ENCODE measurements at places on chromosomes 12 and 14.

GRCh38 chr12:18145924-18146323 lies 55.9 kb upstream of the RERGL start:
- DNase-seq = no peak

DNA sequence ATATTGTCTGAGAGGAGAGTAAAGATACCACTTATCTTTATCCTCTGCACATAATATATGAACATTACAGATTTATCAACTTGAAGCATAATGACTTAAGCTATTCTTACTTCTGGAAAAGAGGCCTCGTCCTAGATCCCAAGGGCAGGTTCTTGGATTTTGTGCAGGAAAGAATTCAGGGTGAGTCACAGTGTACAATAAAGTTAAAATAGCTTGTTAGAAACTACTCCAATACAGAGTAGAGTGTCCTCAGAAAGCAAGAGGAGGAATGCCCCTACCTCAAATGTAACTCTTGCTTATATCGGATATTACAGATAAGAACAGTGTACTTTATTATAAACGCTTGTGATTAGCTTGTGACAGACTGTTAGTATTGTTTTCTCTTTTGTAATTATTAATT lies 41.9 kb upstream of the ABCC9 start:
- no peak for DNase-seq

DNA sequence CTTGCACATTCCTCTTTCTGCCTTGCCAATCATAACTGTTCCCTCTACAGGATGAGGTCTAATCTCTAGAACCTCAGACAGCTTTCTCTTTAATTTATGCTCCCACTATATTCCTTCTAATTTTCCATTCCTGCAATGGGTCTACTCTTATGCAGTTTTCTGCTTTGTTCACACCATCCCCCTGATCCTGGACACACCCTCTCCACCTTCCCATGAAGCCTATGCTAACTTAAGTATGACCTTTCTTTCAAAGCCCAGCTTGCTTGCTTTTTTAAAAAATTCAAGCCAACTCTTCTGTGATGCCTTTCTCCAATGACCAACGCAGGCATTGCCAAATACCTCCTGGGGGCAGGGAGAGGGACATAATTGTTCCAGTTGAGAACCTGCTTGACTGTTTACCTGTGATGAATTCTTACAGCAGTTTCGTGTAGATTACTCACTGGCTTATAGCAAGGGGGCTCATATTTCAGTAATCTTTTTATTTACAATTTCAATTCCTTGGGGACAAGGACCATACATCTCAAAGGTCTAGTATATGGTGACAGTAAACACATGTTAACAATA lies 7.8 kb downstream of the SLC38A1 start:
- no peak for DNase-seq

DNA sequence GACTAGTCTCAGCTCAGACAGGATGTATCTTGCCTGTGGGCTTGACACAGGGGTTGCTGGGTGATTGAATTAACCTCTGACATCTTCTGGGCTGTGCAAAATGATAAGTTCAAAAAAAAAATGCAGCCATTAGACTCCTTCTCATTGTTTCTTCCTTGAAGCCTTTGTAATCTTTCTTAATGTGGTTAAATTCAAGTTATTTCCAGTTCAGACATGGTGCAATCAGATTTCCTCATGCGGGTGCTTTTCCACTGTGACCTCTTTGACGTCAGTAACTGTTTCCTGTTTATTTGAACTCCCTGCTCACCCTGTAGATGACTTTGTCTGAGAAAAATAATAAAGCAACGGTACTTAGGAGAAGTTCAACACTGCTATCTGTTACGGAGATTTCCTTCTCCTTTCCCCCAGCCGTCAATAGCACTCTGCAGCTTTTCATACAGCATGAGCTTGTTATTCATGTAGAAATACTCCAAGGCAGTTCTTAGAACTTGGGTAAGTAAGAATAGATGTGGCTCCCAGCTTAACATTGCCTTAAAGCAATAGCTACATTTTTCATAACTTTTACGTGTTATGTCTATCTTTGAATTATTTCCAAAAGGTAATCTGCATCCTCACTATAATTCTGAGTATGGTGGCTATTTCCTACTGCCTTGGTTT lies 155.5 kb downstream of the PRKCH start:
- peak; percentile 47 for DNase-seq

- no peak for DNase-seq
Measured at GRCh38 chr12:99387661-99388060, 259.9 kb upstream of the GARIN6 start.

DNA sequence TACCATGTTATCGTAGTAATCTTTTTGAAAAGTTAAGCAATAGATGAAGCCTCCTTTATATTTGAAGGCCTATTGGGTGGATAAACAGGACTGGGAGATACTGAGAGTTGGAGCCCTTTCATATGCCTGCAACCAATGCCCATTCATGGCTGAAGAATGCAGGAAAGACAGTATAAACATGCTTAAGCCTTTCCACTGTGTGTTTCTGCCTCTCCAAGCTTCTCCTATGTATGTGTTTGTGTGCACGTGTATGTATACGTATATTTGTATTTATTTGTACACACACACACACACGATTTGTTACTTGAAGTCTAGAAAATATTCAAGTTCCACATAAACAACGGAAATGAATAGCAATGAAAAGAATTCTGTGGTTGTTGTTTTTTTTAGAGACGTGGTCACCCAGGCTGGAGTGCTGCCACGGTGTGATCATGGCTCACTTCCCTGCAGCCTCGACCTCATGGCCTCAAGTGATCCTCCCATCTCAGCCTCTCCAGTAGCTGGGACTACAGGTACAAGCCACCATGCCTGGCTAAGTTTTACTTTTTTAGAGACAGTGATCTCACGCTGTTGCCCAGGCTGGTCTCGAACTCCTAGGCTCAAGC lies 1453.5 kb downstream of the AACS start:
- no peak for DNase-seq

GRCh38 chr14:36857136-36857535 lies 195.5 kb downstream of the PAX9 start:
- DNase-seq = no peak

DNA sequence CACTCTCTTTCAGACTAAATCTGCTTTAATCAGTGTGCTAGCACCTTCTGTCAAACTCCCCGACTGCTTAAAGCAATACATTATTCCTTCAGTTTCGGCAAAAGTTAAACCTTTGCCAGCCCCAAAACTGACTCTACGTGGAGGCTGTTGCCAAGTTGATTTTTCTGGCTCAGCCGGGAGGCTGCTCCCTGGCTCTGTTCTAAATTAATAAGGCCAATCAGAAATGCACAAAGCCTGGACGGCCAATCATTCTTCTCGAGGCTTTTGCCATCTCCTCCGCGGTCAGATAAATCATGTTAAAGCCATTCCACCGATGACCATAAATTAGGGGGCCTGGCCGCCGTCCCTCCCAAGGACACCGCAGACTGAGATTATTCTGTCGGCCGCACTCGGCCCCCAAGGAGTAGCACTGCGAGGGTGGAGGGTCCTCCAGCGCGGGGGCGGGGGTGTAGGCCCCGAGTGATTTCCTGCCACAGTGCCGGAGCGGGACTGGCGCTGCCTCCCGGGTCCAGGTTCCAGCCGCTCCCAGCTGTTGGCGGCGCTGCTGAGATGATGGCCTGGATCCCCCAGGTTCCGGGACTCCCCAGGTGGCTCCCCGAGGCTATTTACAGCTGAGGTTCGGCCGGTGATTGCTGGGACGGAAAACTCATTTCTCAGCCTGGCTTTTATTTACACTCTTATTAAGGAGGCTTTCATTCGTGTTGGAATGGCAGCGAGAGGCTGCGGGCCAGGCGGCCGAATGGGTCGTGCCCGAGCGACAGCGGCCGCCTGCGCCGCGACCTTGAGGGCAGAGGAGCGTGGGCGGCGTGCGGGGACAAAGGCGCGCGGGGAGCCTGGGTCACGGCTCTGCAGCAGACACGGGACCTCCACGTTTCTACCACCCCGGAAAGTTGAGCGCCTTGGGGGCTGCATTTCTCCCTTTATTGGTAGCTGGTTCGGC lies 165.1 kb downstream of the MON2 start:
- DNase-seq = peak; percentile 73

DNA sequence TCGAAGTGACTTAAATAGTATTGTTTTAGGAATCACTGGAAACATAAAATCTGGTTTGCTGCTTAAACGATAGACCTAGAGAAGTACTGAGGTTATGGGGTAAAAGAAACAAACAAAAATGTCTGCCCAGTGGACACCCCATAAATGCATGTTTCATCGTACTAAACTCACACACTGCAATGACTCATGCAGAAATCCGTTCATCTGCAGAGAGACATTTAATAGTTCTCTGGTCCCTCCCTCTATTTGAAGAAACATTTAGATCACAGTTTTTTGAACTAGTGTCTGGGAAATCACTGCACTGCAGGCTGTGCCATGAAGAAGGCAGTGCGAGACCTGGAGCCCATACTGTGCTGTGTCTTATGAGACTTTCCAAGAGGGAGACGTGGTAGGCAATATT lies 25.5 kb downstream of the SLC17A8 start:
- no peak for DNase-seq

GRCh38 chr14:71363946-71364925 lies 457.0 kb downstream of the PCNX1 start:
- peak; percentile 14 for DNase-seq

DNA sequence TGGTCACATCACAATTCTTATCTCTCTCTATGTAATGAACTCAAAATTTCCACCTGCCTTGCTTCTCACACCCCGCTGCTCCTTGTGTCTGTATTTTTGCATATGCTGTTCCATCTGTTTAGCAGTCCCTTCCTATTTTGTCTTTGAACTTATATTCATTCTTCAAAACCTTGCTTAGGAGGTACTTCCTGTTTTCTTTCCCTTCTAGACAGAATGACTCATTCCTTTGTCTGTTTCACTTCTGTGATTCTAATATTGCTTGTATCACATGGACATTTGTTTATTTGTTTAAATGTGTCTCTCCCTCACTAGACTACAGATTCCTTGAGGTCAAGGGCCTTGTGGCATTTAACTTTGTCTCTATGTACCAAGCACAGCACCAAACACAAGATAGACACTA lies 424.2 kb downstream of the ETNK1 start:
- DNase-seq = no peak

- peak; percentile 35 for DNase-seq
Measured at GRCh38 chr14:100376751-100377171, 53.6 kb downstream of the SLC25A47 start.

DNA sequence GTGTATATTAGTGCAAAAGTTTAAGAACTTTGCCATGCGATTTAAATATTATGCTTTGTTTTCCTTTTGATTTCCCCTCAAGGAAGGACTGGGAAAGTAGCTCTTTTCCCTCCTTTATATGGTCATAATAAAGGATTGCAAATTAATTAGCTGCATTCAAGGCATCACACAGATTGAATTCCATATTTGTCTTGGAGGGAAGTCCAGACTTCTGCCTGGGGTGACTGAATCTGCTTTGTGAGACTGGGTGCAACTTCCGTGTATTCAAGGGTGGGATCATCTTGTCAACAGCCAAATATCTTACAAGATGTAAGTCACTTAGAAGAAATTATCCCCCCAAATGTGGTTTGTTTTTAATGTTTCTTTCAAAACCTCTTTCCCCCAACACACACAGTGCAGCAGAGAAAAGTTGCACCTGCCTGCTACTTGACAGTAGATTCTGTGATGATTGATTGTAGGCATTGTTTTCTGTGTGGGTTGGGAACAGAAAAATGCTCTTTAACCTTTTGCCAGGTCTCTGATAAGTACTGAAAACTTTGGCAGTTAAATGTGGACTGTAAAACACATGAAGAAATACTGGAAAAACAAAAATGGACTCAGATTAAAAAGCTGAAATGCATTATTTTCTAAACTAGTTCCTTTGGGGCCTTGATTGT lies 28.4 kb downstream of the STK38L start:
- DNase-seq = peak; percentile 18

DNA sequence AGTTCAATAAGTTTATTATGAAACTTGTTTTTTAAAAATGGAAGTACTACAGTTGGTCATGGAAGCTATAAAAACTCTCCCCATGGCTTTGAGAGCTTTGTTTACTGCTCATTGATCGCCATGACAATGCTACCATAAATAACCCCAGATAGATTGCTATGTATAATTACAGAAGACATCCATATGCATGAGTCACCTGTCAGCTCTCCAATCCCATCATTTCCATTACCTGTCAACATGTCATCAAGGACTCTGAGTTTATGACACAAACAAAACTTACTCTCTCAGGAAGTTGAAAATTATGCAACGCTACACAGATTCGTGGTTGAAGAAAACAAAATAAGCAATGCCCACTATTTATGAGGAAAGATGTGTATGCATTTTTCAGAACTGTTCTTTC lies 144.4 kb downstream of the SEC23A start:
- DNase-seq = no peak

GRCh38 chr14:87888136-87888999 lies 104.6 kb downstream of the GALC start:
- DNase-seq = peak; percentile 12

- DNase-seq = peak; percentile 42
Measured at GRCh38 chr14:65958664-65959562, 527.3 kb upstream of the CCDC196 start.

- DNase-seq = no peak
Measured at GRCh38 chr14:22007363-22007762, 333.7 kb upstream of the OR4E1 start.
